AG09309 (cell line): ENCODE measurements at places on chromosomes 3 and 15.

GRCh38 chr15:92418864-92419263 lies 25.2 kb downstream of the ST8SIA2 start:
- no peak for DNase-seq

DNA sequence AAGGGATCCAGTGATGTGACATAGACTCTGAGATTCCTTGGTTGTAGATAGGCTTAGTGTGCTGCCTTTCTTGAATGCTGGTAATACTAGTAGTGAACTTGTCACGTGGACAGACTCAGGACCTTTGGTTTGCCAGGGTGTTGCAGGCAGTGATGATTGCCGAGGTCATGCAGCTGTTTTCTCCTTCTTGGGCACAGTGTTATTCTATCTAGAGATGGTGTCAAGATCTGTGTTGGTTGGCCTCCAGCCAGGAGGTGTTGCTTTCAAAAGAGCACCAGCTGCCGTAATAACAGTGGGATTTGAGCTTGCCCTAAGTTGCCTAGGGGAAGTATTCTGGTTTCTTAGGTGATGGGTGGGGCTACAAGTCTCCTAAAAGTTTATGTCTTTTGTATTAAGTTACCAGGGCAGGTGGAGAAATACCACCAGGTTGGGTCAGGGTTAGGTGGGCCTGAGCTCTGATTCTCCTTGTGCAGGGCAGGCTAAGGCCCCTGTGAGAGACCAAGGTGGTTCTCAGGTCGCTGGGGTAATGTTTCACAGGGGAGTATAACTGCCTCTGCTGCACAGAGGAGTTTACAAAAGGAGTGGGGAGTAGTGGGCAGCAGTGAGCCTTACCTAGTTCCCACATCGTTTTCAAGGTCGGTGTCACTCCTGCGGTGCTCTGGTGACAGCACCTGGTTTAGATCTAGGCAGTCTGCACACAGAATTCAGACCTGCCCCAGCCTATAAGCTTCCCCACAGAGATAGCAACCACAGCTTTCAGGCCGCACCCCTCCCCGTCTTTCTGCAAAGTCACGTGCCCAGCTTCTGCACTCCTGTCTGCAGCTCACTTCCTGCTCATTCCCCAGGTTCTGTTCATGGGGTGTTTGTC lies 350.3 kb downstream of the DOCK3 start:
- DNase-seq = no peak

DNA sequence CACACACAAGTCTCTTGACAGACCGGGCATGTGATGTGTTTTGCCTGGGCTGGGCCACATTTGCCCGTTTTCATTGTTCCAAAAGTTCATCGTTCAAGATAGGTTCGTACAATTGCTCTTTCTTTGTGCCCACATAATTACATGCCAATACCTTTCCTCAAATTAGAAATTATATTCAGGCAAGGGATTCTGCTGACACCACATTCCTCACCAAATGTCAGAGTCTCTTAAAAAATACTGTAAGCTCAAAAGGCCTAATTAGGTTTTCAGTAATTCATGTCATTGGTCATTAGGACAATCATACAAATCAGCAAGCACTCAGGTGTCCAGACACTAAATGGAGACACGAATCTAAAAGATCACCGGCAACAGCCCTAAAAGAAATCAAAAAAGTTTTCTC lies 215.3 kb downstream of the ALCAM start:
- no peak for DNase-seq

- DNase-seq = no peak
These were observed 11.6 kb upstream of the EPHB3 start for GRCh38 chr3:184549796-184550577.

GRCh38 chr3:149019580-149019979 lies 28.2 kb downstream of the GYG1 start:
- DNase-seq = no peak

DNA sequence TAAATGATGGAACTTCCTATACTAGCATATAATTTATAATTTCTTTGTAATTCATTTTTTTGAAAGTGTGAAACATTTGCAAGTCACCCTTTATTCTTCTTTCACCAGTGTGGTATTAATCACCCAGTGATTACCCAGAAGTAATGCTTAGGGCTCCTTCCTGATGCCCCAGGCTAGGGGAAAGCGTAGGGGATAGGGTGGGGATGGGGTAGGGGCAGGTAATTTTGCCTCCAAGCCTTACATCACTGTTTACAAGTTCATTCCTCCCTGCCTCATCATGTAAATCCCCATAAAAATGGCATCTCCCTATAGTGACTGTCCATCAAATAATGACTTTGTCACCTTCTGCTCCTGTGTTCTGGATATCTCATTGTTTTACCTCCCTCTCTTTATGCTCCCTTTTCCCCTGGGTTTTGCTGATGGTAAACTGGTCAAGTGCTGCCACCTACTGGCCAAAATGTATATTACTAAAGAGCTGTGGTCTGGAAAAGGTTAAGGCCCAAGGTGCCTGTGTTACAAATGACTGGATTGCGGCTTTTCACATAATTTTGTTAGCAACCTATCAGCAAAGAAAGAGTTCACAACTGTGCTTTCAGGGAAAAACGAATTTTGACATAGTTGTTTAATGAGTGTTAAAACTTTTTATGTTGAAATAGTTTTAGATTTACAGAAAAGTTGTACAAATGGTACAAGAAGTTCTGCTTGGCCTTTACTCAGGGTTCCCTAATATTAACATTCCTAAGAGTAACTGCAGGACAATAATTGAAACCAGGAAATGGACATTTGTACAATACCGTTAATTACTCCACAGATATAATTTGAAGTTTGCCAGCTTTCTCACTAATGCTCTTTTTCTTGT lies 54.7 kb downstream of the ONECUT1 start:
- DNase-seq = peak; percentile 41

DNA sequence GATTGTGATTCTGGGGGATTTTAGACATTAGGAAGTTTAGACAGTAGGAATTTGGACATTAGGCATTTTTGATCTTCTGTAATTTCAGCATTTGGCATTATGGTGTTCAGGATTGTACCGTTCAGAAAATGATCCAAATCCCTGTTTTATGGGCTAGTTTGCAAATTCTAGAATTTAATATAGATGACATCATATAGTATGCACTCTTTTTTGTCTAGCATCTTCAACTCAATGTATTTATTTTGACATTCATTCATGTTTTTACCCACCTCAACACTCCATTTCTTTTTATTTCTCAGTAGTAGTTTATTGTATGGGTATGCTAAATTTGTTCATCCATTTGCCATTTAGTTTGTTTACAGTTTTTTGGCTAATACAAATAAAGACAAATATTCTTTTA lies 105.3 kb upstream of the ZPLD1 start:
- no peak for DNase-seq

DNA sequence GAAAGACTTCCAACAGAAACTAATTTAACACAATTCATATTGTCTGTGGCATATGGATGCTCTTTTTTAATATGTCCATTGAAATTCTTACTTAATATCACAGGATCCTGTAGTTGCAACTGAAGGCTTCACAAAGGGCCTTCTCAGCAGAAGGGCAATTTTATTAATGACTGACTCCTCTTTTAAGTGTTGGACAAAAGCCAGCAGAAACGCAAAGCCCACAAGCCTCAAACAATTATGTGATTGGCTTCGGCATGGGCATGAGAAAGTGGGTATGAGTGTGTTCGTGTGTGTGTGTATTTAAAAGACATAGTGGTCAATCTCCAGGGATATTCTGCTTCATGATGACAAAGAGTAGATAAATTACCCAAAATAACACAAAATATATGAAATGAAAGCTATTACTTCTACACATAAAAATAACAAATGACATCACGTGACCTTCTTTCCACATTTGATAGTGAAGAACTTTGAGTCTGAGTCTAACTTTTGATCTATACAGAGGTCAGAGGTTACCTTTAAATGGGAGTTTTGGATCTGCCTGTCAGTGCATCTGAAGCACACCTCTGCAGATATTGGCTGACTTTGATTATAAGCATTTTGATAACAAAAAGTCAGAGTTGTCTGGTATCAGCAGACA lies 496.9 kb downstream of the CADM2 start:
- no peak for DNase-seq

- DNase-seq = no peak
These were observed 3.7 kb downstream of the HHATL start for GRCh38 chr3:42698911-42699230.

GRCh38 chr3:51966486-51966885 lies 768 bp downstream of the PCBP4 start:
- DNase-seq = no peak

DNA sequence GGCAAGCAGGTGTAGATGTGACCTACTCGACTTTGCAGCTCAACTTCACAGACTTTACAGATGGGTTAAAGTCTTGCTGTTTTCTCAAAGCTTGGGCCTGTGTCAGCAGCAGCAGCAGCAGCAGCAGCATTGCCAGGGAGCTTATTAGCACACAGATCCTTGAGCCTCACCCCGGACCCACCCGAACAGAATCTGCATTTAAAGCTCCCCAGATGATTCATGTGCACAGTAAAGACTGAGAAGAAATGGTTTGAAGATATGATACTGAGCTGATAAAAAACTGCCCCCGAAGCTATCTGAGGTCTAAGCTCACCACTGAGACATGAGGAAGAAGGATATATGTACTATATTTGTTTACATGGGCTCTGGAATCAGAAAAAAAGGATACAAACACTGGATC lies 231.7 kb downstream of the ARPP21 start:
- DNase-seq = no peak

DNA sequence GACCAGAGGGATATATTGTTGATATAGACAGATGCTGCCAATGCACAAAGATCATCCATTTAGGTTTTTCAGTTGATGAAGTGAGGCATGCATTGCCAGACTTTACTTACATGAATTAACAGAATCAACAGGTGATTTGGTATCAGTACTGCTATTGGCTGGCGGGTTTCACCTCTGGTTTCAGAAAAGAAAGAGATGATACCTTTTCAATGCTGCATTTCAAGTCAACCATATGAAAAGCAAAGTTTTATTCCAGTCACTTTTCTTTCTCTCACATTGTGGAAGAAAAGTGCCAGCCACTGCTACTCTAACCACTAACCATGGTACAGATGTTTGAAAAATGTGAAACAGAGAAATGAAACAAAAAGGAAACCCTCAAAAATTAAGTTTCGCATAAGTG lies 289.1 kb downstream of the TIGIT start:
- no peak for DNase-seq

GRCh38 chr3:183518491-183519251 lies 36.8 kb downstream of the KLHL6 start:
- no peak for DNase-seq

DNA sequence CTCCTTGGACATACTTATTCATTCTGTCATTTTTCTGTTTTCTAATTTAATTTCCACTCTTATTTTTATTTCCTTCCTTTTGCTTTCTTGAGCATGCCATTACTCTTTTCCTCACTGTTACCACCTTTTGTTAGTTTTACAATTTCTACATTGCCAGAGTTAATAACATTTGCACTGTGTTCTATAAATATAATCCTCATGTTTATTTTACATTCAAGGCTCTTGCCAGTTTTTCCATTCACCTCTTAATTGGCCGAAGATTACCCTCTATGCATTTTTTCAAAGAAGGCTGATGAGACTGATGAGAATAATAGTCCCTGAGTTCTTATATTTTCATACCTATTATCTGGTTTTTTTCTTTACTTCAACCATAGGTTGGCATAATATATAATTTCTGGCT lies 10.5 kb downstream of the BTD start:
- no peak for DNase-seq

DNA sequence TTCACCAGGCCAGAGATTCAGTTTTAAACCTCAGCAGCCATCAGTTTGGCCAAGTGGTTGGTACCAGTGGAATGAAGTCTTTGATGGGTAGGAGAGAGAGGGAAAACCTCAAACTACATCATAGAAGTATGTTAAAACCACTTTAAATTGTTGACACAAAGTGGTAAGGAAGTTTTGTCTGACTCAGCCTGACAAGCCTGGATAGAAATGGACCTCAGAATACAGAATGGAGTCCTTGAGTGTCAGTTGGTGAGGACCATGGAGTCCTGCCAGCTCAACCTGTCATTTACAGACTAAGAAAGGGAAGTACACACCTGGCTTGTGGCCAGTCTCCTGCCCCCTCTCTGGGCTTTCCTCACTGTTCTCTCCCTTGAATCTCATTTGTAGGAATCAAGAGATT lies 12.1 kb downstream of the EAF1 start:
- DNase-seq = no peak

GRCh38 chr3:180855364-180855763 lies 57.1 kb upstream of the FXR1 start:
- no peak for DNase-seq

GRCh38 chr3:101204246-101204645 lies 116.1 kb downstream of the IMPG2 start:
- DNase-seq = no peak

DNA sequence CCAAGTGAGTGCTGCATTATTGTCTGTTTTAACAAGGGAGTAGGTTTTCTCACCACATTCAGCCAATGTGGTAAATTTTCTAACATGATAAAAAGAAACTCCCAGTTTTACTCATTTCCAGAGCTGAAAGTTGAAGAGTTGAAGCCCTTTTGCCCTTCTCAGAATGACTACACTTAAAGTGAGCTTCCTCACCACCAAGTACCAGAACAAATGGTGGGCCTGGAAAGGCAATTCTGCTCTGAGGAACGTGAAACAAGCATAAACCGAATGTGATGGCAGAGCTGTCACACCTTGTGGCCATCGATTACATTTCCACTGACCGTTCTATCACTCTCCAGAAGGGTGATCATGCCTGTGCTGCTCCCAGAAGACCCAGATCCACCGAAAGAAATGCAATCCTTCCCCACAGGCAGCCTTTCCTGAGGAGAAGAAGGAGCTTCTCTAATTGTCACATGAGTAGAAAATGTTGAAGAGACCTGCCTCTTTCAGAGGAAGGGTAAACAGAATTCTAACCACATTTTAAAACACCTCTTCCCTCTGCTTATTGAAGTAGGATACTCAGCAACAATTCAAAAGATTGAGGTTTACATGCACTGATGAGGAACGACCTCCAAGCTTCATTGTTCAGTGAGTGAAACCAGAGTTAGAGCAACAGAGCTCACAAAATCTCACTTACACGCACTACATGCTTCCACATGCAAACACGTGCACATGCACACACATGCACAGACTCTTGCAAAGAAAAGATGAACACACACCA lies 21.4 kb upstream of the CCR9 start:
- DNase-seq = no peak

DNA sequence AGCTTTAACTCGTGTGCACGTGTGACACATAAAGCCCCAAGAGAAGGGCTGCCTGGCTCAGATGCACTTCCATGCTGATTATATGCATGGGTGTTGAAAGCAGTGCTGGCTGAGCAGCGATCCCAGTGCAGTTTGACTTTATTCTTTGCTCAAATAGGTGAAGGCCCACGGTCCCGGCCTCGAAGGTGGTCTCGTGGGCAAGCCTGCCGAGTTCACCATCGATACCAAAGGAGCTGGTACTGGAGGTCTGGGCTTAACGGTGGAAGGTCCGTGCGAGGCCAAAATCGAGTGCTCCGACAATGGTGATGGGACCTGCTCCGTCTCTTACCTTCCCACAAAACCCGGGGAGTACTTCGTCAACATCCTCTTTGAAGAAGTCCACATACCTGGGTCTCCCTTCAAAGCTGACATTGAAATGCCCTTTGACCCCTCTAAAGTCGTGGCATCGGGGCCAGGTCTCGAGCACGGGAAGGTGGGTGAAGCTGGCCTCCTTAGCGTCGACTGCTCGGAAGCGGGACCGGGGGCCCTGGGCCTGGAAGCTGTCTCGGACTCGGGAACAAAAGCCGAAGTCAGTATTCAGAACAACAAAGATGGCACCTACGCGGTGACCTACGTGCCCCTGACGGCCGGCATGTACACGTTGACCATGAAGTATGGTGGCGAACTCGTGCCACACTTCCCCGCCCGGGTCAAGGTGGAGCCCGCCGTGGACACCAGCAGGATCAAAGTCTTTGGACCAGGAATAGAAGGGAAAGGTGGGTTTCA lies 87.7 kb downstream of the DNASE1L3 start:
- DNase-seq = no peak

GRCh38 chr15:58472821-58473581 lies 41.2 kb downstream of the LIPC start:
- DNase-seq = no peak
